Germinal center (tissue), 1 donor: ENCODE measurements at places on chromosomes 2 and 18.

GRCh38 chr2:72144632-72145288 lies 2.9 kb downstream of the CYP26B1 start:
- no peak for DNase-seq

DNA sequence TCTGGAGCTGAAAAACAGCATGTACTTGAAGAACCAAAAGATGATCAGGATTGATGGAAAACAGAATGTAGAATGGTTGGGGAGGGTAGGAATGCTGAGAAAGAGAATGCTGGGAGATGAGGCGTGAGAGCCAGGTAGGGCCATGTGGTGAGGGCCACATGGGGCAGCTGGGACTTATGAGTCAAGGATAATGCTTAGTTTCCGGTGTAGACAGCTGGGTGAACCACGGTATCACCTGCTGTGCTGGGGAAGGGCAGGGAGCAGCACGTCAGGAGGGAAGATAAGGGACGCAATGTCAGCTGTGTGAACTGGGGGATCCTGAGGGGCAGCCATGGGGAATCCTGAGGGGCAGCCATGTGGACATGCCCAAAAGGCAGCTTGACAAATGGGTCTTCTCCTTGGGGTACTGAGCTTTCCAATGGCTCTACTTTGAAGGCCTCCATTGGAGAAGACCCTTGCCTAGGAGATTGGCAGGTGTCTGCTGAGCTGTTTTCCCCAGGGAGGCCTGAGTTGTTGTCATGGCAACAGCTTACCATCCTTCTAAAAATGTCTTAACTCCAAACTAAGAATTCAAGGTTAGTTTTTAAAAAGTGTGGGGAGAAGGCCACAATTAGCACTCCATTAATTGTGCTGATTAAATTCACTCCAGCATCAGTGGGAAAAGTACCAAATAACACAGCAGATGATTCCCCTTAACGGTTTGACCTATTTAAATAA lies 51.1 kb downstream of the MTHFD2 start:
- no peak for DNase-seq

DNA sequence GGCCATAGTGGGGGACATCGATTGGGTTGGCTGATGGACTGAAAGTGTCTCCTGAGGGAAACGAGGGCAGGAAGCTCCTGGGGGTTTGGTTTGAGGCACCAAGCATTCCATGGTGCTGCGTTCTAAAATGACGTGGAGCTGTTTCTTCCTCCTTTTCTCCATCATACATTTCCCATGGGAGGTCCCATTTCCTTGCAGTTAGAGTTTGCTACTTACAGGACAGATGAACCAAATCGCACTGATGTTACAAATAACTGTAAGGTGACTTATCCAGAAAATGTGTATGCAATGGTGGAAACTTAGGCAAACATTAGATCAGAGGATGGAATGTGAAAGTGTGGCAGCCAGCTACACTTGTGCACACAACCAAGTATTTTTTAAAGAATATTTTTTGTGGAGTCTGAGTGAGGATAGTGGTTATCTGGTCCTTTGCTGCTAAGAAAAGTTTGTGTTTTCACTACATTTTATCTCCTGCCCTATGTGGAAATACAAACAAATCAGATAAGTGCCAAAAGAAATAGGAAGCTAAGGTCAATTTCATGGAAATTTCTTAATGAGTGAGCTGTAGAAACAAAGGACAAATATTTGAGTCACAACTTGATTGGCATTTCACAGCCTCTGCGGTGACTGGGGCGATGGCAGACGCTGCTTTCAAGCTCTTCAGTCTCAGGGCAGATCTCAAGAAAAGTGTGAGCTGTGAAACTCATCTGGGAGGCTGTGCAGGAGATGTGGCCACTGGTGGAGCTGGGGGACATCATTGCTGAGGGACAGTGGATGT lies 256.2 kb downstream of the TSN start:
- DNase-seq: no peak

DNA sequence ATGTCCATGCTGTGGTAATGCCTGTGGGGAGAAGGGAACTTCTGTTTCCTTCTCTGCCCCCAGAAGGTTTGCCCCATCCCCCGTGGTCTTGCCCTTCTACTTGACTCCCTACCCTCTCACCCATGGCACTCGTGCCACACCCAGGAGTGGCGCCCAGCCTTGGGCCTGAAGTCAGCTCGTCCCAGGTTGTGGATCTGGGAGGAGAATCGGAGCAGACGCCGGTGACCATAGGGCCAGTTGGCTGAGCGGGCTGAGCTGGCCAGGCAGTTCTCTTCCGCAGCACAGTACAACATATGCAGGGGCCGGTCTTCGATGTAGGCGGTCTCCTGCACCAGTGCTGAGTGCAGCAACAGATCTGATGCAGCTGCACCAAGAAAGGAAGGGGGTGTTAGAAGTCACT lies 4.7 kb downstream of the HTRA2 start:
- DNase-seq: no peak
